Stimulated activated CD8-positive, alpha-beta memory T cell treated with anti-CD3 and anti-CD28 coated beads, Interleukin-4, amount 100 ng/mL, for 48 hours (primary cell): ENCODE measurements at places on chromosomes 7 and 10.
A peak's percentile ranks its signal among the peaks of the same experiment; 100 is the strongest.

DNA sequence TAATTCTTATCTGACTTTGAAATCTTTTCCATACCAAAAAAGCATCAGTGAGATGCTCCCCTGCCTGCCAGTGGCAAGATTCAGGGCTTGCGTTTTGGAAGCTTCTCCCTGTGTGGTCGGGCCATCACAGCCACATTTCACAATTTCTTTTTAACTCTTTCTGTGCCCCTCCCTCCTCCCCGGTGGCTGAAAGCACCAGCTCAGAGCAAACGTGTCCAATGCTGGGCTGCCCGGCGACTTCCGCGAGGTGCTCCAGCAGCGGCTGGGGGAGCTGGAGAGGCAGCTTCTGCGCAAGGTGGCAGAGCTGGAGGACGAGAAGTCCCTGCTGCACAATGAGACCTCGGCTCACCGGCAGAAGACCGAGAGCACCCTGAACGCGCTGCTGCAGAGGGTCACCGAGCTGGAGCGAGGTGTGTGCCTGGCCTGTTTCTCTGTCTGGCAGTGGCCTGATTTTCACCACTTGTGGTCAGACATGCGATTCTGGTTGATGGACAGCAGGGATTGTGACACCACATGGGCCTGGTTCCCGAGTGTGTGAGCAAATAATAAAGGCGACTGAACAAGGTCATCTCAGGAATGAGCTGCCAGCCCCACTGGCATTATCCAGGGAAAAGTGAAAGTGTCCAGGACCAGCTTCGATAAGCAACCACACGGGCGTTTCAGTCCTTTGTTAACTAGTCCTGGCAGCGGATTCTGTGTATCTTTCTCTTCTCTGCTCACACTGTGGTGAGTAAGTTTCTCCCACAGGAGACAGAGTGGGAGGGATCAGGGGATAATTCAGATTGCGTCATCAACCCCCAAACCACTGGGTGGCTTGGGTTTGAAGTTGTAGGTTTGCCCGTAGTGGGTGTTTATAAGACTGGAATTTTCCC lies 2.6 kb downstream of the NPTX2 start:
- DNase-seq: no peak

DNA sequence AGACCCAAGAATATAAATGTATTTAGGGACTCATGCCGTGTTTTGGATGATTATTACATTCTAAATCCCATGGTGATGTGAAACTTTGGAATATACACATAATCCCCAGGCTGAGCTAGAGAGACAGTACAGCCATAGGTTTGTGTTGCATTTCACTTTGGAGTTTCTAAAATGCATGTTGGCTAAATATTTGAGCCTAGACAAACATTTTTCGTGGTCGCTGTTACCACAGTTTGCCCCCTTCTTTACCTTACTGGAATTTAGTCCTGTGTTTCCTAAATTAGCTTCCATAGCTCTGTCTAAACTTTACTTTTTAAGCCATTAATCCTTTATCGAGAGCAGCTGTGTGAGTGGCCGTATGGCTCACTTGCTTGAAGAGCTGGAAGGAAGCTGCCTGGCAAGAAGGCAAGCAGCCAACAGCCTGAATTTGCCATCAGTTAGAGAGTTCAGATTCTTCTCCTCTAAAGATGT lies 192.0 kb downstream of the BICC1 start:
- no peak for DNase-seq

DNA sequence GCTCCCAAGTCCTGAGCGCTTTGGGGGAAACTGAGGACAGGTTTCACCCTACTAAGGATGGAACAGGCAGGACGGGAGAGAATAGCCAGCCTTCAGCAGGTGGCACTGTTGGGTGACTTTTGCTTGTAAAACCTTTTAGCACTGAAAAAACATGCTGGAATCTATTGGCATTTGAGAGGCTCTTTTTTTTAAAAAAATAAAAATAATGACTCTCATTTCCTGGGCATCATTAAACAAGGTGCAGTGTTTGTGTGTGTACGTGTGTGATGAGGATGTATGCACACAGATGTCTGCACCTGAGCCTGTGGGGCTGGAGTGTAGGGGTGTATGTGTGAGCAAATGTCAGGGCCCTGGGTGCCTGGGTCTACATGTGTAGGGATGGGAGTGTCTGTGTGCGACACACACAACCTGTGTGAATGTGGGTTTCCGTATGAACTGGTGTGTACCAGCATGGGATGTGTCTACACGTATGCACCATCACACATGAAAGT lies 177.9 kb downstream of the RPS24 start:
- no peak for DNase-seq

DNA sequence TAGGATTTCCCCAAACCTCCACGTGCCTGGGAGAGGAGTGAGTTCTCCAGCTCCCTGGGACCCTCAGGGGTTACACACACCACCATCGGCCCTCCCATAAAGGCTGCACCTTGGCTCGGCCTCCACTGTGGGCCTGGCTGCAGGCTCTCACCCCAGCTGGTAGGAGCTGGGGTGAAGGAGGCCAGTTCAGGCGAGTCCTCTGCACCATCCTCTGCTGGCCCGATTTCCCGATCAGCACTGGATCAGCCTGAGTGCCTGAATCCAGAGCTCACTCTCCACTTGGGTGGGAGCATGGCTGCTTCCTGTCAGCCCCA lies 115.1 kb upstream of the RET start:
- DNase-seq: peak; percentile 7

DNA sequence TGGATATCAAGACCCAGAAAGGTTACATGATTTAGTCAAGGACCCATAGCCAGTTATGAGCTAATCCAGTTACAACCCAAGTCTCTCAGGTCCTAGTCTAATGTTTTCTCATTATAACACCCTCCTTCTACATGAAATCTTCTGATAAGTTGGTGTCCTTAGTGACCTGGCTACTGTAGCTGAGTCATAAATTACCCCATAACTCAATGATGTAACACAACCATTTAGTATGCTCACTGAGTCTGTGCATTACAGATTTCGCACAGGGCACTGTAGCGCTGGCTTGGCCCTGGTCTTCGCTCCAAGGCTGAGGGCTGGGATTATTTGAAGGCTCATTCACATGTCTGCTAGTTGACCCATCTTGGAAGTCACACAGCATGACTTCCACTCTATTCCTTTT lies 36.0 kb upstream of the GLCCI1 start:
- DNase-seq: no peak

DNA sequence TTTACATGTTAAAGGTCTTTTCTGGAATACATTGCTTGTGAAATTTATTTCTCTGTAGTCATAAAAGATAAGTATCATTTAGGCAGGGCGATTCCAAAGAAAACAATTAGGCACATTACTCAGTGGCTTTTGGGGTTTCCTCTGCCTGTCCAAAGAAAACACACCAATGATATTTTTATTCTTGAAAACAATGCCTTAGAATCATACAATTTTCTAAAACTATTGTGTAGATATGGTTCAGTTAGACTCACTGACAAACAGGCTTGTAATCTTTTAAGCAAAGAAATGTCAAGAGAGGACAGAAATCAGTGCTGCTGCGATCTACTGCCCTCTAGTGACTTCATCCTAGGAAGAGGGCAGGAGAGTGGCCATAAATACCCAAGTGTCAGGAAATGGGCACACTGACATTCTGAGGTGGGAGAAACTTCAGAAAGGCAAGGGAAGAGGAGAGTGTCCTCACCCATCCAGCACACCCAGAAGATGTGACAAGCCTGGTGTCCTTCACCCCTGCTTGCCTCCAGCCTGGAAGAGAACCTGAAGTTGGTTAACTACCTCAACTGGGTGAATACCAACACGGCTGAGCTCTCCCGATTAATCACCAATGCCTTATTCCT lies 120.5 kb downstream of the GALNT11 start:
- peak; percentile 40 for DNase-seq

GRCh38 chr10:106183041-106183440 lies 981.5 kb downstream of the SORCS1 start:
- no peak for DNase-seq

DNA sequence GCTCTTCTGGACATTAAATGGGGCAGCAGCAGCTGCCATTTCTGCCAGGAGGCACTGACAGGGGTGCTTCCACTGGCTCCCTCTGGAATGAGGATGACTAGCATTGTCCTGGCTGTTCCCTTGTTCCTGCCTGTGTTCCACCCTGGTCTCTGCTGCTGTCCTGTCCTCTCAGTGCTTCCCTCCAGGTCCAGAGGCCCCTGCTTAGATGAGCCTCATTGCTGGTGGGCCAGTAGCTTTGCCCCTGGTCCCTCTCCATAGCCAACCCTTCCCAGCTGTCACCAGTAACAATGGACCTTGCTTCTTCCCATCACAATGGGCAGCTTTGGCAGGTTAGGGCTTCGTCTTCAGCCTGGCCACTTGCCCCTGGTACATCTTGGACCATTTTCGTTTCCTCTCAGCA lies 561.1 kb downstream of the TCERG1L start:
- no peak for DNase-seq

DNA sequence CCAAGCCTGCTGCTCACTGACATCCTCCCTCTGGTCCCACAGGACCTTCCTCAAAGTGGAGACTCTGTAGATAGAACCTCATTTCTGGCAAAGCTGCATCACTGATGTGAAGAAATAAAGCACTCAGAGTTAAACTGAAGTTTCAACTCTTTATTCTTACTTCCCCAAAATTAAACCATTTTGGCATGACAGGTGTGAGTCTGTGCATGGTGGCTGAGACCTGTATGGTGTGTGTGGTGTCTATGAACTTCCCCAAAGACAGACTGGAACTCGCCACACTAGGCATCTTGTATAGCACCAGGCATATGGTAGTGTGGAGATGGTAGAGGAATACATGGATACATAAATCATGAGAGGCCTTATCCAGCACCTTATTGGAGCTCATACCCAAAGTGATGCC lies 6.6 kb upstream of the WDFY4 start:
- no peak for DNase-seq

DNA sequence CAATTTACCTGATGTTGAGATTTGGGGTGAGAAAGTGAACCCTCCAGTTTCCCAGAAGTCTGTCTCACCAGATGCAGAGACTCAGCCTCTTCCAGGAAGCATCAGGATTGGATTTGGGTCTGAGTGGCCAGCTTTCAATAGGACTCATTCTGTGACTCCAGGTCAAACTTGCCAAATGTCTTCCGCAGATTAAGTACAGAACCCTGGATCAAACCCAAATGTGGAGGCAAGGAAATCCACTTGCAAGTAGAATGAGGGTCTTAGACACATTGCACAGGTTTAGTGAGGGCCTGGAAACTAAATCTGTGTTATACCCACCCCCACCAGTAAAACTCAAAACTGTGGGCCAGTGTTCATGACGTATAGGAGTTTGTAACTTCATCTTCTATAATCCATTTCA lies 372.2 kb upstream of the MGMT start:
- no peak for DNase-seq

GRCh38 chr7:79683185-79683890 lies 229.9 kb upstream of the MAGI2 start:
- DNase-seq: no peak

- DNase-seq: no peak
Observed at GRCh38 chr10:73211106-73211811, 35.8 kb downstream of the DNAJC9 start.

- no peak for DNase-seq
Observed at GRCh38 chr7:136194878-136195277, 217.7 kb upstream of the MTPN start.

- no peak for DNase-seq
Observed at GRCh38 chr7:32479574-32480200, 10.5 kb downstream of the LSM5 start.

DNA sequence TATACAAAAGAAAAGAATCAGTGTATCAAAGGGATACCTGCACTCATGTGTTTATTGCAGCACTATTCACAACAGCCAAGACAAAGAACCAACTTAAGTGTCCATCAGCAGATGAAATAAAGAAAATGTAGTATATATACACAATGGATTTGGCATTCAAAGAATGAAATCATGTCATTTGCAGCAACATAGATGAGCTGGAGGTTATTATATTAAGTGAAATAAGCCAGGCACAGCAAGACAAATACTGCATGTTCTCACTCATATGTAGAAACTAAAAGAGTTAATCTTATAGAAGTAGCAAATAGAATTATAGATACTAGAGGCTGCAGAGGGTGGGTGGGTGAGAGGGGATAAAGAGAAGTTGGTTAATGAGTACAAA lies 28.3 kb downstream of the CNOT4 start:
- no peak for DNase-seq
